ENCODE measurements at places on chromosomes 16 and 17.

GRCh38 chr16:13113741-13114140 lies 212.3 kb downstream of the SHISA9 start:
- no peak for DNase-seq

- no peak for DNase-seq
Measured at GRCh38 chr16:67240506-67240905, 6.8 kb downstream of the FHOD1 start.

- DNase-seq = peak; percentile 37
Measured at GRCh38 chr16:55701442-55702319, 45.9 kb downstream of the SLC6A2 start.

DNA sequence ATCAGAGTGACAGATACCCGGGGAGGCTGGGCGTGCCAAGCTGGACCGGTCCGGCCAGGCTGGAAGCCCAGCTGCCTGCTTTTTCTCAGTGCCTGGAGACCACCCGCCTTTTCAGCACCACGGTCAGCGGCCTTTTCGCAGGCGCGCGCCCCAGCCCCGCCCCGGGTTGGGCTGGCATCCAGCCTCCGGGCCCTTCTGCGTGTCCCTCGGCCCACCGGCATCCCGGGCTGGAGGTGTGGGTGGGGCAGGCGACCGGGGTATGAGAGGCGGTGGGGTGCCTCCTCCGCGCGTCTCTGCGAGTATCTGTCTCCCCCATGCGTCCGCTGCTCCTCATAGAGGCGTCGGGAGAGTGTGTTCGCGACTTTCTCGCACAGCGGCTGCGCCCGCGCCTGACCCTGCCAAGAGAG lies 102.5 kb downstream of the MRM1 start:
- DNase-seq = no peak

DNA sequence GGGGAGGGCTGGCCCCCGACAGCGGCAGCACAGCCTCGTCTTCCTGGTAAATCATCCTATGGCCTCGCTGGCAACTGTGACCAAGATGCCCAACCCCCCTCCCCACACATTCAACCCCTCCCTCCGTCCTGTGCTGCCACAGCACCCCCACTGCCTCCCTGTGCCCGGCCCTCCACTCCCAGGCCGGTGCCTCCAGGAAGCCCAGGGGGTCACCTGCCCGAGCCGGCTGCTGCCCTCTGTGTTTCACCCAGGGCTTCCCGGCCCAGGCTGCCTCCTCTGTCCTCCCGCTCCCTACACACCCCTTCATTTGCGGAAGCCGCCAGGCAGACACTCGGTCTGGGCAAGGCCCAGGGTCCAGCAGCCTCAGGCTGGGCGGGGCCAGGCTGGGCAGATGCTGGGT lies 188.6 kb downstream of the RBFOX3 start:
- DNase-seq = no peak

GRCh38 chr16:83977056-83977815 lies 9.2 kb downstream of the NECAB2 start:
- no peak for DNase-seq

DNA sequence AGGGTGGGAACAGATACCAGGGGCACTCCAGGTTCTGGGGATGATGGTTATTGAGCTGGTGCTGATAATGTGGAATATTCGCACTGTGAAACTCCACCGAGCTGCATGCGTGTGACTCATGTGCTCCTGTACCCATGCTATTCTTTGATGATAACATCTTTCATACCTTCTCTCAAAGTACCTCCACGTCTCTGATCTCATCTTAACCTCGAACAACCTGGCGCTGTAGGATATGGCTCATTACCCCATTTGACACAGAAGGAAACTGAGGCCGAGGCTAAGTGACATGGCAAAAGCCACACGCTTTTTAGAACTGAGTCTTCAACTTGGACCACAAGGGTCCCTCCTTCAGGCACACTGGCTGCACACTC lies 30.2 kb upstream of the MRPS23 start:
- no peak for DNase-seq

DNA sequence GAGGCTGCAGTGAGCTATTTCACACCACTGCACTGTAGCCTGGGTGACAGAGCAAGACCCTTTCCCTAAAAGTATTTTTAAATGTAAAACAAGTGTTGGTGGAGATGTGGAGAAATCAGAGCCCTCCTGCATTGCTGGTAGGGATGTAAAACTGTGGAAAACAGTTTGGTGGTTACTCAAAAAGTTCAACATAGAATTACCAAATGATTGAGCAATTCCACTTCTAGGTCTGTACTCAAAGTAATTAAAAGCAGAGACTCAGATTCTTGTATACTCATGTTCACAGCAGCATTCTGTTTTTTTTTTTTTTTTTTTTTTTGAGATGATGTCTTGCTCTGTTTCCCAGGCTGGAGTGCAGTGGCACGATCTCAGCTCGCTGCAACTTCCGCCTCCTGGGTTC lies 141.8 kb downstream of the PITPNC1 start:
- peak; percentile 72 for DNase-seq

GRCh38 chr16:64989050-64989449 lies 132.8 kb downstream of the CDH11 start:
- no peak for DNase-seq

DNA sequence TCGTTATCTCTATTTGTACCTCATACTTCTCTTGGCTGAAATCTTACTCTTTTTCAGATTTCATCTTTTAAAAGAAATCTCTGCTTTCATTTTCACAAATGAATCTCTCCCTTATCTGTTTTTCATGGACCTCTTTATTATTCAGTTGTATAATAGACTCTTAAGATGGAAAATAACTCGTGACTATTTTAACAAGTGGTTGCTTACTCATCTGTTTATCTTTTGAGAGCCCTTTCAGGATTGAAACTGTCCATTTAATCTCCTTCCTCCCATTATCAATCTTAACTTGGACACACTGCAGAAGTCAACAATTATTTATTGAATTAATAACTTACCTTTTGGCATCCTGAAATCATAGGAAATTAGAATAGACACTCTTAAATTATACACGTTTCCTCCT lies 68.8 kb downstream of the ABCA8 start:
- DNase-seq = no peak

- no peak for DNase-seq
Measured at GRCh38 chr17:33012522-33013033, 20.9 kb downstream of the SPACA3 start.

- no peak for DNase-seq
Measured at GRCh38 chr16:77227745-77228144, 28.5 kb downstream of the SYCE1L start.

DNA sequence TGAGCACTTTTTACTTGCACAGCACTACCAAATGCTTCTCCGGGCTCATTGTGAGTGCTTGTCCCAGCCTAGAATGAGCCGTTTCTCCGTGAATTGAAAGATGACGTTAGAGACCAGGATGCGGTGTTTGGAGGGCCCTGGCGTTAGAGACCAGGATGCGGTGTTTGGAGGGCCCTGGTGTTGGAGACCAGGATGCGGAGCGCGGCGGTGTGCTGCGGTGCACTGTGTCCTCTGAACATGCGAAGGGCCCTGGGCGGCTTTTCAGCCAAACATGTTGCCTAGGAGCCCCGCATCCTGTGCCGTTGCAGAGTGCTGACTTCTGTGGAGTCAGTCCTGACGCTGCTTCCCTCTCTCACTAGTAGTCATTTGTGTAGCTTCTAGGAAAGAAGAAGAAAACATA lies 42.7 kb downstream of the BANP start:
- DNase-seq = no peak

- no peak for DNase-seq
Measured at GRCh38 chr16:82059161-82059982, 24.3 kb downstream of the HSD17B2 start.

GRCh38 chr17:60249290-60249826 lies 99.6 kb downstream of the CA4 start:
- peak; percentile 37 for DNase-seq

GRCh38 chr17:55577687-55578086 lies 66.4 kb upstream of the SMIM36 start:
- no peak for DNase-seq

DNA sequence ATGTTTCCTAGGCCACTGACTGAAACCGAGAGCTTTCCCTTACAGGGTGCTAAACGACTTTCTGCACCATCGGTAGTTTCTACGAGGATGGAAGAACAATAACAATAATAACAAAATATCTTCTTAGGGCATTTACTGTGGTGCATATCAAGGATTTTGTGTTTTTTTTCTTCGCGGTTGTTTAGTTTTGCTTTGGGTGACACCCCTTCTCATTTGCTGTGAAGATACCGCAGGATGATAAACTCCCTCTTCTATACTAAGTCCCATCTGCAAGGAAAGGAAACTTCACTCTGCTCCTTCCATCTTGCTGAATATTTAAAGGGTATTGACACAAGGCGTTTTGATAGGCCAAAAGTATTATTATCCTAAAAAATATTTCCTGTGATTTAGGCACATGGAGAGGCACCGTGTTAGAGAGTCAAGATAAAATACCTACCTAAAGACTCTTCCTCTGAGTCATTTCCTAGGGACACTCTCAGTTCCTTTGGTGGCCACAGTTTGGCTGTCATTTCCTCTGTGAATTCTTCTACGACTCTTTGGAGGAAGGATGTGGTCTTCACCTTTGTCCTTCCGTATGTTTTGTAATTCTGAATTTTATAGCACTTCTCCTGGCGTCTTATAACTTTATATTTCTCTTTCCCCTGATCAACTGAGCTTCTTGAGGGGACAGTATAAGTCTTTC lies 318.8 kb downstream of the CDH13 start:
- DNase-seq = no peak

- DNase-seq = no peak
Measured at GRCh38 chr16:3999479-4000325, 116.5 kb downstream of the ADCY9 start.

DNA sequence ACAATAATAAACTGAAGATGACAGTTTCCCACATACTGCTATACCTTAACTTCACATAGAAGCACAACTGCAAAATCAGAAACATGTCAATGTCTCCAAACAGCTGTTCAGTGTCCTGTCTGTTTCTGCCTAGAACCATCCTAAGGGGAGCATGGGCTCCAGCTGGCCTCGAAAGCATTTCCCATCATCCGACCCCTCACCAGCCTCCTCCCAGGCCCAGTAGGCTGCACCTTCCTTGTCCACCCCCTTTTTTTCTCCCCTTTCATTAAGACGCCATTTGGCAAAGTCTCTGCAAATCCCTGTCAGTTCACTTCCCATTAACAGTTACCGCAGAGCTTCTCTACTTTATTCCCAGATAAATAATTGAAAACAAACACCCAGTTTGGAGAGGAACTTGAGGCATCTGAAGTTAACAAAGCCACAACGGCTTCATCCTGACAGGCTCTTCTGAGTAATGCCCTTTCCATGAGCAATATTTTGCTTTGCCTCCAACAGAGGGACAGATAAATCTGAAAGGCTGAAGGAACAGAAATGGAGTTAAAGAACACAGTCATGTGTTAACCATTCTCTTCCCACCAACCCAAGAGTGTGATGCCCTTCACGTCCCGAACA lies 65.3 kb downstream of the SLC39A11 start:
- no peak for DNase-seq

DNA sequence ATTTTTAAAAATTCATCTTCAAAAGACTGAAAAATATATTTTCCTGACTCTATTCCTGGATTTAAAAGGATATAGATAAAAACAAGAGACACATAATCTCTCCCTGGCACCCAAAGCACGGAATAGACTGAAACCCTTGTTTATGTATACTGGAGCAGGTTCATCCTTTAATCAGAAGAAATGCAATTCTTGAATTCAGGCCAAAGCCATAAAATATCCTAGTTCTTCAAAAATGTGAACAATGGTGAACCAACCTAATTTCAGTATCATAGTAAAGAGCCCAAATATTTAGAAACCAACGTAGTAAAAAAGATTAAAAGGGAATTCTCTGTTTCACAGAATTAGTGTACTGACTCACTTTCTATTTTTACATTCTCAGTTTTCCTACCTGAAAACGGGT lies 188.5 kb upstream of the C17orf78 start:
- no peak for DNase-seq

GRCh38 chr17:79406316-79406715 lies 204.5 kb downstream of the RBFOX3 start:
- DNase-seq = no peak

GRCh38 chr17:63611354-63611753 lies 10.7 kb downstream of the TACO1 start:
- peak; percentile 16 for DNase-seq

- peak; percentile 77 for DNase-seq
Measured at GRCh38 chr16:81723098-81723723, 55.9 kb upstream of the PLCG2 start.

GRCh38 chr17:64531955-64532371 lies 25.2 kb downstream of the CEP95 start:
- no peak for DNase-seq

DNA sequence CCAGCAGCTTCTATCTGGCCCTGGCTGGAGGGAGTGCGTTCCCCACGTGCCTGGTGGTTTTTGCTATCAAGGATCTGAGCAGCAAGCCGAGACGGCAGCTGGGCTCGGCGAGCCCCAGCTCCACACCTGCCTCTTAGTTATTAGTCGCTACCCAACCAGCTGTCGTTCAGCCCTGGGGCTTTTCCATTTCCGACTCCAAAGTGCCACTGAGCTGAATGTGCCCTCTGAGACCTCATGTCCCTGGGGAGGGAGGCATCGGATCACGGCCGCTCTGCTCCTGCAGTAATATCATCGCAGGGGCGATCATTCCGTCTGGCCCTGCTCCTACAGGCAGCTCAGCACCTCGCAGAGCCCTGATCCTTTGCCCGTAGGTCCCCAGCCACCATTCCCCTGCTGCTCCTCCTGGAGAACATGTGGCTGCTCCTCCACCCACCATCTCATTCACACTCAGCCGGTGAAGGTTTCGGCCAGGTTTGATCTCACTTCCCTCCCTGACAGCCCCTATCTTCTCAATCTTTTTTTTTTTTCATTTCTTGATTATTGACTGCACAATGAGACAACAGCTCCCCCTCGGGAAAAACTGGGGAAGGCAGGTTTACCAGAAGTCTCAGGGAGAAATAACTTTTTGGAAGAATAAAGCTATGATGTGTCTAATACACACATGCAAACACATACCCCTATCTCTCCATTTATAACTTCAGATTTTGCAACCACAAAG lies 86.7 kb downstream of the ZFHX3 start:
- DNase-seq = no peak

DNA sequence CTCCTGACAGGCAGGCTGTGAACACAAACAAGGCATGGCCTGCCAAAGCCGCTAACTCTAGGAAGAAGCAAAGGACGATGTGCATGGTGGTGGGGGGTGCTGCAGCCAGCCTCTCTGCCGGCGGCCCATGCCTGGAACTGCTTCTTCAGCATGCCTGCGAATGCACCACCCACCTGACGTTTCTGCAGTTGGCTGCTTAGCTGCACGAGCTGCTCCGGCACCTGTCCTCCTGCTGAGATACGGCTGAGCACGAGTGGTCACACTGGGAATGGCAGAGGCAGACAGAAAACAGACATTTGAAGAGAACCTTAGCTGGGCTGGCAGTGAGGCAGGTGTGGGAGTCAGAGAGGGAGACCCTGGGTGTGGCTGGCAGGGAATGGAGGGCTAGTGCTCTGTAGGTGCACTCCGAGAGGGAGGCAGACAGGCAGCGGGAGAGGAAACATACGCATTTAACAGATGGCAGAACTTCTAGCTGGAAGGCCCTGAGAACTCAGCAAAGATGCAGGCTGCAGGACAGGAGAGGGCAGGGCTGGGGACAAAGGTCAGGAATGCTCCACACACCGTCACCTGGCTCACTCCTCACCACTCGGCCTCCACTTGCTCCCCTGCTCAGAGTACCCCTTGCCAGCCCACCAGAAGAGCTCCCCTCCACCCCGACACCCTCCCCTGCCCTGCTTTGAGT lies 5.2 kb downstream of the FLCN start:
- no peak for DNase-seq

Data from MV-4-11 (cell line).